Activated CD4-positive, alpha-beta T cell treated with anti-CD3 and anti-CD28 coated beads, Interleukin-2, amount 50 U/mL, for 1 hour (primary cell): ENCODE measurements at places on chromosomes 3 and 15.
A peak's percentile ranks its signal among the peaks of the same experiment; 100 is the strongest.

GRCh38 chr3:150925751-150926201 is 20.5 kb upstream of the MINDY4B start:
- peak; percentile 40 for DNase-seq

DNA sequence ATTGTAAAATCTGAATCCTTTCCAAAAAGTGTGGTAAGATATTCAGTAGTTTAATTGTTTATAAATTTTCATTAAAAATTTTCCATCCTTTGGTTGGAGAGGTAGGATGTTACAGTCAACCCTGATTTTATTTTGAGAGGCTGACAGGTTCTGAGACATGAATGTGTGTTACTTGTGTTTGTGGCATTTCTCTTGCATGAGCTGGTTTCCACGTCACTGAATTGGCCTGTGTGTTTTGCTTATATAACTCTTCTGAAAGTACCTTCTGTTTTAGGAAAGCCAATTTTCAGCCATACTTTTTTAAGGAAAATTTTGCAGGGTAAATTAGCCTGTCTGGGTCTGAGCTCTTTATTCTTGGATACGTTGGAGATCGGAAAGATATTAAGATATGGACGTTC is 30.7 kb downstream of the PXYLP1 start:
- DNase-seq = no peak

DNA sequence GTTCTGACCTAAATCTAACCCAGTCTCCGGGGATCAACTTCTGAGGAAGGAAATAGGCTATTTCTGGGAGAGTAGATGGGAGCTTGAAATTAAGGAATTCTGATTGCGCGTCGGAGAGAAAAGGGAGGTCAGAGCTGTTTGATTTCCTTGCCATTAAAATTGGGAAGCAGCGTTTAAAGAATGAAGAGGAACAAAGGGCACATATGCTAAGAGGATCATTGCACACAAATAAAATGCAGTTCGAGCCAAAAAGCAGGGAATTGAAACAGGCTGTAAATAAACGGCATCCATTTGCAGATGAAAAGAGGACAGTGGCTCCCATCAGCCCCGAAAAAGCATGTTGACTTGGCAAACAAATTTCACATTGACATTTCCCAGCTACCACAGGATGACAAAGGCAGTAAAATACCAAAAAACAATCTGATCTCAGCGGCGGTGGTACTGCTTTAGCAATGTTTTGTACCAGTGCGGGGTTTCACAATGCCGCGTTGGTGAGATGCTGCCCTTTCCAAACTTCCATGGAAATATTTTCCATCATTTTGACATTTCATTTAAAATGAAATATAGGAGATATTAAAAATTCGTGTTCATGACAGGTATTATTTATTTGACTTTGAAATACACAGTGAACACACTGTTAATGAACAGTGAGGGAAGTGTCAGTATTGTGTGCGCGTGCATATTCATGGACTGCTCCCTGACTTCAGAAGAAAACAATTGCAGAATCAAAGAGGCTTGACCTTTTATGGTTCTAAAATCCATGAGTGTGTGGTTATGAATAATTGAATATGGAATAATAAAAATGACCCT is 108.8 kb downstream of the SQOR start:
- no peak for DNase-seq

DNA sequence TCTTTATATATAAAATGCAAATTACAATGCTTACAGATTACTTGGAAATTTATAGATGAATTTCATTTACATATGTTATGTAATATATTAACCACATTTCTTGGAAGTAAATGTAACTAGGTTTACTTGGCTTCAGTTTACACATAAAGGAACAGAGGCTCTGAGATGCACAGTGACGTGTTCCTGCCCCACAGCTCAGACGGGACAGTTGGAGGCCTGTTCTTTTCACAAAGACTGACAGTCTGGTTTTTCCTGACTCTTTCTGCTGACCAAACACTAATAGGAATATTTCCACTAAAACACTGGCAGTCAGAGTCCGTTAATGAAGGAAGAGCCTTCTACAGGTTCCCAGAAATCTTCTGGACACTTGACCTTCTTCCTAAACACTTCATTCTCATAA is 336.1 kb downstream of the MFSD1 start:
- no peak for DNase-seq

GRCh38 chr15:58736018-58736643 is 13.4 kb downstream of the ADAM10 start:
- DNase-seq = no peak
